Effector memory CD8-positive, alpha-beta T cell (primary cell): ENCODE measurements at places on chromosomes 3 and 15.

- DNase-seq = no peak
Measured at GRCh38 chr15:98800437-98801233, 152.3 kb downstream of the IGF1R start.

- peak; percentile 51 for DNase-seq
Measured at GRCh38 chr3:127673191-127674100, 694 bp downstream of the ABTB1 start.

DNA sequence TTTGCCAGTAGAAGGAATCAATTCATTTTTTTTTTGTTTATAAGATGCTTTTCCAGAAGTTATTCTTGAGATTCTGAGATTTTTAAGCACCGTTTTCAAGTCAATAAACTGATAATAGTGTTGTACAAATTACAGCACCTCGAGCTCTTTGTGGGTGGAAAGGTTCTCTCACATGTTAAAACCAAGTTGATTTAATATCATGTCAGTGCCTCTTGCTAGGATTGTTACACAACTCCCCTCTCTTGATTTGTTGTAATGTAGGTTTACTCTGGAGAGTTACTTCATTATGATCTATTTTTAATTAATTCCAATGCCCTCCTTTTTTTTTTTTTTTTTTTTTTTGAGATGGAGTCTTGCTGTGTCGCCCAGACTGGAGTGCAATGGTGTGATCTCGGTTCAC, 25.8 kb upstream of the UBXN7 start:
- DNase-seq = no peak

DNA sequence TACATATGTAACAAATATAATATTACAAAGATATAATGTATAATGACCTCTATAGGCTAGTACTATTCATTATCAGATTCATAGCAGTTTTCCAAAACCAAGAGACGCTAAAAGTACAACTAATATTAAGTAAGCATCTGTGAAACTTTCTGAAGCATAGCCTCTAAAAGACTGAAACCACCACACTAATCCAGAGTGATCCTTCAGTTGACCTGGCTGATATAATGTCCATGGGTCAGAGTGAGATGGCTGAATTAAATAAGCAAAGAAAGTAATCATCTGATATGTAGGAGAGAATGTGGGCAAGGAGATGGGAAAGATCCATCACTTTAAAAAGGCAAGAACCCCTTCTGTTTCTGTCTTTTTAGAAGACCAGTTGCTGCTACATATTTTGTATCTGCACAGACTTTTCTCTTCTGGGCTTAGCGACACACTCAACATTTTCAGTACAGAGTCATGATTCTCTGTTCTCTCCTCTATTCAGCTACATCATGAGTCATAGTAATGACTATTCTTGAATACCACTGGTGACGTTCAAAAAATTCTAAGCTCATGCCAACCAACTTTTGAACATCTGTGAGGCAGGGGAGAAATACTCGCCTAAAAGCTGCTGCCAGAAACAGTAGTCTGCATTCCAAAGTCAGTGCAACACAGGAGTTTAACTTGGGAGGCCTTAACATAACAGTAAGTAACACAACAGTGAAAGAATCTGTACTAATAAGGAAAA, 149.6 kb downstream of the MAGI1 start:
- no peak for DNase-seq

- DNase-seq = no peak
Measured at GRCh38 chr3:196016485-196016884, 65.4 kb downstream of the TFRC start.
